Glutamatergic neuron (in vitro differentiated cells): ENCODE measurements at places on chromosomes 4 and X.

GRCh38 chr4:98951710-98952109 lies 22.8 kb upstream of the EIF4E start:
- DNase-seq, result no peak

DNA sequence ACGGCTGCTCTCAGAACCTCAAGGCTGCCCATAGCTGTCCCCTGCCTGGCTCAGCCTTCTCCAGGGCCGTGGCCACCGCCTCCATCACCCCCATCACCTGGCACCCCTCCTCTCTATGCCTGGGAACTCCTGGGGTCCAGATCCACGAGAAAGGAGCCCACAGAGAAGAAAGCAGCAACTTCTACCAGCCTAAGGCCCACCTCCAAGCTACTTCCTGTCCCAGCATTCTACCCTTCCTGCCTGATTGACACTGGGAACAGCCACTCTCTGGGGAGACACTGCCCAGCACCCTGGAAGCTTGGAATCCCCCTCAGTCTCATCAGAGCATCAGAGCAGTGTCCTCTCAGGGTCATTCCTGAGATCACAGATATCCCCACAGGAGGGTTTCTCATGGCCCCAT lies 36.9 kb upstream of the PROM1 start:
- no peak for DNase-seq

DNA sequence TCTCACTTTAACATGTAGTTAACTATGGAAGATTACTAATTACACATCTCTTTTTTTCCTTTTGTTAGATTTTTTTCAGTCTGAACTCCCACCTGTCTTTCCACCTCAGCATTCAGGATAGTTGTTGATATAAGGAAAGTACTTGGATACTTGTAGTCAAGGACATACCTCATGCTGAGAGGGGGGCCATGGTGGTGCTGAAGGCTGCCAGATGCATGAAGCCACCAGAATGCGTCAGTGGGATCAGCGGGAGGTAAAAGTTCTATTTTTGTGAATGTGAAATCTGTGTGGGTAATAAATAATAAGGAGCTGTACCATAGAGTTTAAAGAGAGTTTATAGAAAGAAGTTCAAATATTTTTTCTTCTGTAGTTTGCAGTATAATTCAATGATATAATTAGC lies 13.1 kb upstream of the NDST4 start:
- DNase-seq, result no peak

DNA sequence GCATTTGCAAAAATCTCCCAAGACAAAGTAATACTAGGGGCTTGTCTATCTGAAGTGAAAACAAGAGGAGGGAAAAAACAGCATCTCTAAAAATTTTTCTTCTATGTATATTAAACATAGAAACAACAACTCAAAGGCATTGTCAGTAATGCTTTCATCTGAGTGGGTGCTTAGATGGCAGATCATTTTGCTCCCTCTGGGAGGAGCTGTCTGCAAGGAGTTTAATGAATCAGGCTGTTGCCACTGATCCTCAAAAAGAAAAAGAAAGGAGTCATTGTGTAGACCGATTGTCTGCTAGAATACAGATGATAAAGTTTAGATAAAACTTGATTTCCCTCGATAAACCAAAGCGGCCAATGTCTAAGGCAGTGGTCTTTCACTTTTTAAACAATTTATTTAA lies 49.7 kb upstream of the KLHL8 start:
- DNase-seq, result no peak
